ENCODE measurements at places on chromosomes 2 and 18. TPM values are rescaled to one million over a fixed set of nuclear protein-coding genes. Genes with fewer than 3 reads are reported as not detected.

Gene ALPI
- total RNA-seq, result 0.17 TPM

Gene STK11IP
- total RNA-seq, result 13.2 TPM

Gene SPATS2L
- 95.6 TPM for total RNA-seq

Gene CLIP4
- total RNA-seq, result 72.3 TPM

GRCh38 chr2:61658841-61659780 is 121.0 kb upstream of the XPO1 start:
- DNase-seq, result no peak

GRCh38 chr2:68404893-68405799 is 40.1 kb downstream of the PLEK start:
- DNase-seq, result peak; percentile 45

- DNase-seq, result no peak
Observed at GRCh38 chr18:68784071-68784470, 13.8 kb upstream of the CCDC102B start.

DNA sequence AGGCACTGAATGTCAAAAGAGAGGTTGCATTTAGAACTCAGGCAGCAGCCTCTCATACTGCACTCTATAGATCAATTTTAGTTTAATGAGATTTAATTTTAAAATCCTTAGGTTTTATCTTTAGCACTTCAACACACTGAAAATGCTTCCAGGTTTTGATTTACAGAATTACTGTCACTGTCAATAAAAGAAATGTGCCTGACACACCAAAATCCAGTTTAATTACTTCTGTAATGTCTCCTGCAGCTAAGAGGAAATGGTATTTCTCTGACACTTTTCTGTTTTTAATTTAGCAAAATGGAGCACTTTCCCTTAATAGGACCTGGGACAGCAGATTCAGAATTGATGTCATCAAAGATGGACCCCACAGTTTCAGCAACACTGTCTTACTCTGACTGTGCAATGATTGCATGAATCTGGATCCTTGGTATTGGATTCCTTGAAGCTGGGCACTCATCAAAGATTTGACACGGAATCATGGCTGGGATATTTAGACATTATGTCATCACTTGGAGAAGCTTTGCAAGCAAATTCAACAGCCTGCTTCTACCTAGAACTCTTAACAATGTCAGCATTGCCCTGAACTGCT is 576.5 kb downstream of the NRXN1 start:
- DNase-seq, result no peak

DNA sequence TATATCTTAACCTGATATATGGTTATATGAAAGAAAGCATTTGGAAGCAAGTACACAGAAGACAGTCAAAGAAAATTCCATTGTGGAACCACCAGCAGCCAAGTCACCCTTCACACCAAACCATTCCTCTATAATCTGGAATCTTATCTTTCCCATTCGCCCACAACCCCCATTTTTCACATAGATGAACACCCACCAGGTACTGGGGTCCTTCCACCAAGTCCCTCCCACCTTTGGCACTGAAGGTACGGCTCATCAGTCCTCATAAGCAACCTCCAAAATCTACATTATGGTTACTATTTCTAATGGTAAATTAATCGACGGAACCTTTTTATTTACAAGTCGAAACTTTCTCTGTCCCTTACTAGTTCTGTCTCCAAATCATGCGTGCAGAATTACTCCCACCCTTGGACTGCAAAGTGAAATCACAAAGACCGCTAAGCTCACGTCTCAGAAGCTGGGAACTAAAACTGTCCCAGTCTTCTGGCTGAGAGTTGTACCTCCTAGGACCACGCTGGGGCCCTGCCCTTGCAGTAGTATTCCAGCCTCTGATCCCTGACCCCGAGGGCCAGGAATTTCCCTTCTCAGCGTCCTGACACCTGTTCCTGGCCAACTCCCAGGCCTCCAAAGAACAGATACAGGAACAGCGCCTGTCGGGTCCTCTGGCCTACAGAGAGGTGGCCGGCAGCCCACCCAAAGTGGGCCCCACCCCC is 702 bp downstream of the OLA1 start:
- DNase-seq, result no peak

DNA sequence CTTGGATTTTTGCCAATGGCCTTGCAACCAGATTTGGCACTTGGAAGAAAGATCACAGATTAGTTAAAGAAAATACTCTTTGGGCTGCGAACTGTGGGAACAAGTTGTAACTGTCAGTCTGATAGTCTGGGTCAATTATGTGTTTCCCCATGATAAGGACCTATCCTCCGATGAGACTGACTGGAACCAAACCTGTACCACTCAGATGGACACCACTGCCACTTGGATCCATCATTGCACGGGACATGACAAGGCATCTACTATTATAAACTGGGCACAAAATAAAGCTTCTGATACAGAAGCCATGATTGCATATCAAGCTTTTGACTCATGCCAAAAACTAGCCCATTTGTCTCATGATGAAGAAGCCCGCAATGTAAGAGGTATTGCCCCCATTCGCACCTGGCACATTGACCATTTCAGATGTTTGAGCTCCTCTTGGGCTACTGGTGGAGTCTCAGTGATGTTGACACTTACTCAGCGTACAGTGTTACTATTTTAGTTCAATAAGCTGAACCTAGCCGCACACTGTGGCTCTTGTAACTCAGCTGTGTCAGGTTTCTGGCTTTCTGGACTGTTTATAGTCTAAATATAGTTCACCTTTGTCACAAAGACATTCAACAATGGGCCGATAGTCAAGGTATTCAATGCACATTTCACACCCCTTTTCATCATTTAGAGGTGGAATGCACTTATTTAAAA is 179.8 kb upstream of the RBBP8 start:
- DNase-seq, result no peak

DNA sequence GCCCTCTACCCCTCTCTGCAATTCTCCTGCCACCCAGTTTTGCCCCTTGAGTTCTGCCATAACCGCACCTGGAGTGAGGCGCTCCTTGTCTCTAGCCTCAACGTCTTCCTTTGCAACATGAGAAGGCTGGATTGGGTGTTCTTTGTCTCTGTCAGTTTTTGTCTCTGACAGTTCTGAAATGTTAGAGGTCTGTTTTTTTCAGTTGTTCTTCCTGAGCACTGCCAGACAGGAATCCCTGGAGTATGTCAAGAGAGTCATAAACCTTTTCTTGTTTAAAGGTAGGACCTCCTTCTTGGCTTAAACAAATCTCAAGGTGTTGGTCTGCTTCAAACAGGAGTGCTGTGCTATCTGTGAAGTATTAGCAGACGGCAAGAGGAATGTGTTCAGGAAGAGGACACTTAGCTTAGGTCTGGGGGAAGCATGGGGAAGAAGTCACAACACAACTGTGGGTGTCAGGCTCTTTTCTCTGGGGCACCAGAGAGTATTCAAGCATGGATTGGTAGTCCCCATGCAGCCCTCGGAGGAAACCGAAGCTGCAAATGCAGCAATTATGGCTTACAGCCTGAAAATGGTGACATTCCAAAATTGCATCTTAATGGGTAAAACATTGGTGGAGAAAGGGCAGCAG is 32.3 kb downstream of the AFF3 start:
- DNase-seq, result peak; percentile 78

DNA sequence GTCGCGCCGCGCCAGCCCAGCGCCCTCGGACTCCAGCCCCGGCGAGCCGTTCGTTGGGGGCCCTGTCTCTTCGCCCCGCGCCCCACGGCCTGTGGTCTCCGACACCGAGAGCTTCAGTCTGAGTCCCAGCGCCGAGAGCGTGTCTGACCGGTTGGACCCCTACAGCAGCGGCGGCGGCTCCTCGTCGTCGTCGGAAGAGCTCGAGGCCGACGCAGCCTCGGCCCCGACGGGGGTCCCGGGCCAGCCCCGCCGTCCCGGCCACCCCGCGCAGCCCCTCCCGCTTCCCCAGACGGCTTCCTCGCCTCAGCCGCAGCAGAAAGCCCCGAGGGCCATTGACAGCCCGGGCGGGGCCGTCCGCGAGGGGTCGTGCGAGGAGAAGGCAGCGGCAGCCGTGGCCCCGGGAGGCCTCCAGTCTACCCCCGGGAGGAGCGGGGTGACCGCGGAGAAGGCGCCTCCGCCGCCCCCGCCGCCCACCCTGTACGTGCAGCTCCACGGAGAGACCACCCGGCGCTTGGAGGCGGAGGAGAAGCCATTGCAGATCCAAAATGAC is 1.4 kb downstream of the PHLPP1 start:
- DNase-seq, result no peak

- DNase-seq, result no peak
Observed at GRCh38 chr2:98433363-98433964, 11.2 kb upstream of the INPP4A start.
